ENCODE measurements at places on chromosomes 3 and 15.
A peak's percentile ranks its signal among the peaks of the same experiment; 100 is the strongest.

GRCh38 chr15:60799885-60800284, 320.9 kb upstream of the ICE2 start:
- DNase-seq, result no peak

DNA sequence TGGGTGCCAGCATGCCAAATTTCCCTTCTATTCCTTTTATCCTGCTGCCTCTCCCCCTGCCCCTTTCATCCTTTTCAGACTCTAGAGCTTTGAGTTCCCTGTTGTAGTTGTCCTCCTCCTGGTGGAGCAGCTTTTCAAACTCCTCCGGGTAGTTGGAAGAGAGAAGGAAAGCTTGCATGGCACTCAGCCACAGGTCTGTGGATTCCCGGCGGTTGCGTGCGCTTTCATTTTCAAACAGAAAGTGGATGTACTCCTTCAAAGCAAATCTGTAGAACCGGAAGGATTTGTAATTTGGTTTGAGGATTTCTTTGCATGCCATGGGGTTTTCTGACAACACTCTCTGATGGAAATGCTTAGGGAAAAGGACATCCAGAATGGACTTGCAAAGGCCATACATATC, 68.1 kb upstream of the DCLK3 start:
- DNase-seq, result no peak

DNA sequence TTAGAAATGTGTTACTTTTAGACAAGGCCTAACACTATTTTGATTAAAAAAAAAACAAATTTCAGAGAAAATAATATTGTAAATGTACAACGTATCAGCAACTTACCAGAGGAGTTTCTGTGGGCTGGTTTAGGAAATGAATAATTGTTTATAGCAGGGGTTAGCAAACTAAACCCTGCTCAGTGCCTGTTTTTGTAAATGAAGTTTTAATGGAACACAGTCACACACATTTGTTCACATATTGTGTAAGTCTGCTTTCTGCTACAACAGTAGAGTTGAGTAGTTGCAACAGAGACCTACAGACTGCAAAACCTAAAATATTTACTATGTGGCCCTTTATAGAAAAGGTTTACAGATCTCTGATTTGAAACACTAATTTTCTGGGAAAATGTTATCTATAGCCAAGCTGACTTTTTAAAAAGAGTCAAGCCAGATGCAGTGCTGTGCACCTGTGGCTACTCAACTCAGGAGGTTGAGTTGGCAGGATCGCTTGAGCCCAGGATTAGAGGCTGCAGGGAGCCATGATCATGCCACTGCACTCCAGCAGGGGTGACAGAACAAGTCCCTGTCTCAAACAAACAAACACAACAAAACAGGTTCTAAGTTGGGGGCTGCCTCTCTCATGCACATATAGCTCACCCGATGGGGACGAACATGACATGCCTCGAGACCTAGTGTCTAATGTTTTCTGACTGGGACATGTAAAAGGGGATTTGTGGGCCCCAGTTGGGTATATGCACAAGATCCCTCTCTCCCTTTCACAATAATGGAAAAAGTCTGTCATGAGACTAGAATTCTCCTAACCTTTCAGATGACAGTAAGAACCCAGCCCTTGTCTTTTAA, 182.5 kb downstream of the TNIK start:
- no peak for DNase-seq

DNA sequence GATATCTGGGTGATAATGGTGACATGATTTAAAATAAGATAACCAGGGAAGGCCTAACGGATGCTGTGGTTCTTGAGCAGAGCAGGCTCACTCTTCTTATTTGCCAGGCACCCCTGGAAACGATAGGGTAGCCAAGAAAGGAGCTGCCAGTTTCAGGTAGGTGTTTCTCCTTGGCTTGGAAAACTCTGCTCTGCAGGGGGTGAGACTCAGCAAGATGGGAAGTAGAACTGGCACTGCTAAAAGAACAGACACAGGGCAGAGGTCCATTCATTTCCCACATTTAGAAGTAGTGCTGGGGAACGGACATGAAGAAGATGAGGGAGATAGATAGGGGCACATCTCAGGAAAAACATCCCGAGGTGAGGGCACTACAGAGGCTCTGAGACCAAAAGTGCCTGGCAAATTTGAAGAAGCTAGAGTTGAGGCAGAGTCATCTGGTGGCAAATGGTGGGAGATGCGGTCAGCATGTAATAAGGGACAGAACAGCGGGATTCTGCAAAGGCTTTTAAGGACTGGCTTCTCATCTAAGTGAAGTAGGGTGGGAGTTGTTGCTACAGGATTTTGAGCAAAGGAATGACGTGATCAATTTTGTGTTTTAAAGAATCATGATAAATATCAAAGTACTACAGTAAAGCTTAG, 323.4 kb upstream of the PLSCR5 start:
- no peak for DNase-seq

GRCh38 chr15:73153024-73153423, 100.8 kb downstream of the NEO1 start:
- DNase-seq, result no peak

- no peak for DNase-seq
These were observed 46.5 kb upstream of the SMAD6 start for GRCh38 chr15:66655511-66655910.

- no peak for DNase-seq
These were observed 185.8 kb upstream of the PPP2R3A start for GRCh38 chr3:135779590-135780235.

GRCh38 chr15:64099379-64099778, 3.6 kb downstream of the SNX1 start:
- no peak for DNase-seq

- no peak for DNase-seq
These were observed 31.2 kb downstream of the SPATA12 start for GRCh38 chr3:57091521-57092273.

GRCh38 chr15:42933886-42934667, 13.5 kb upstream of the TTBK2 start:
- DNase-seq, result no peak

- no peak for DNase-seq
These were observed 51.4 kb downstream of the FGD5 start for GRCh38 chr3:14869917-14870782.

DNA sequence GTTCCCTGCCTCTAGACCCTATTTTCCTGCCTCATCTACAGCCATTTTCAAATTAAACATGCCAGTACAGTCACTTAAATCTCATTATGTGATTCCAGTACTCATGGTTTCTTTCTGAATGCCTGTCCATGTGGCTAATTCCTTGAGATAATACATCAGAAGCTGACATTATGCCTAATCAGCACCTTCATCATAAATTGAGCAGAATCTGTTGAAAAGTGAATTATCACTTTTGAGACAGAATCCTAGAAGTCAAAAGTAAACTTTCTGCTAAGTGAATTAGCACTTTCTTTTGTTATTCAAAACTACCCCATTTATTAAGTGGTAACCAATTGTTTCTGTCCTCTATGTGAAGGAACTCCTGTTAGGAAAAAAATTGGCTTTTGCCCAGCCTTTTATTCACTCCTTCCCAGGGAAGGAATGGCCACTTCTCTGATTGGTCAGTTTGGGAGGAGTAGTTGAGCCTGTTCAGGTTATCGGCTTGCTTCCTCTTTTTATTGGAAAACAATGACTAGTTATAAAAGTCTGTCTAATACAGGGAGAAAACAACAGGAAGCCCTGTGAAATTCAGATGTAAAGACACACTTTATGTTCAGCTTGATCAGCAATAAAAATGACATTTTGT, 40.5 kb downstream of the OSTN start:
- peak; percentile 44 for DNase-seq

- no peak for DNase-seq
These were observed 68.9 kb downstream of the FOXP1 start for GRCh38 chr3:71514621-71515020.

GRCh38 chr3:113736548-113737089, 9.4 kb downstream of the NAA50 start:
- DNase-seq, result peak; percentile 76

DNA sequence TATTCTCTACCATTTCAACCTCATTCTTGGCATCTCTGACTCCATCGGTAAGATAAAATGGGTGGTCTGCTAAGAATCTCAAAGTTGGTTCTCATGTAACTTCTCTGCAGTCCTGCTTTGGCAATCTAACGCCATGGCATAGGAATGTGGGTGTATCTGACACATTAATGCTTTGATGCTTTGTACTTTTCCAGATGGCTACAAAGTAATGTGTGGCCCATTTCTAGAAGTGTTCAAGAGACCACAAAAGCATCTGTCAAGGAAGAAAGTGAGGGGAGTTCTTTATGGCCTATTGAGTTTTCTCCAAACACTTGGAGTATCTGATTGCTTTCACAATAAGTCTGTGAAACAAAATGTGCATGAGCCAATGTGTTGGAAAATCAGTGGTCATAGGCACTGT, 339.9 kb upstream of the TGFBR2 start:
- no peak for DNase-seq

- no peak for DNase-seq
These were observed 807.4 kb downstream of the SQOR start for GRCh38 chr15:46442184-46442583.

DNA sequence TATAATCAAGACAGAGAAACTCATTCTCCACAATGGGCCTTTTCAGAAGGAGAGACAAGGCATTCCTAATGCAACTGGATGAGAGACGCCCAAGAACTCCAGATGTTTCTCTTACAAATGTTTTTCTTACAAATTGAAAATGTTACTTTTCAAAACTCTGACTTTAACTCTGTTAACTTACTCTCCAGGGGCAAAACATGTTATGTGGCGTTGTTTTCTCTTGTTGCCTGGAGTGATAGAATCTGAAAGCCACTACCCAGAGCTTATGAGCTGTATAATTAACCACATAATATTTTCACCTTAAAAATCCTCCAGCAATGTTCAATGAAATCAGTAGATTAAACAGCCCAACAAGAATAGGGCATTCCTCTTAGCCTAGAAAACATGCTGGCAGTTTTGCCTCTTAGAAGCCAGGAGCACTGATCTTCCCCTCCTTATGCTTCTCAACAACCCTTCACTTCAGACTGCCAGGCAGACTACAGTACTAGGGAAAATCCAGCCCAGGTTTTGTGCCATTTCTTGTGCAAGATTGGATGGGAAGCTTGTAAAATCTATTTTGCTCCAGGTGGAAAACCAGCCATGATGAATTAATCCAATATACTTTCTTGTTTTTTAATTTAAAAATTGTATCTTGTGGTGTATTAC, 186.7 kb upstream of the GADL1 start:
- DNase-seq, result no peak

GRCh38 chr3:47007001-47007400, 27.5 kb downstream of the NBEAL2 start:
- peak; percentile 2 for DNase-seq

DNA sequence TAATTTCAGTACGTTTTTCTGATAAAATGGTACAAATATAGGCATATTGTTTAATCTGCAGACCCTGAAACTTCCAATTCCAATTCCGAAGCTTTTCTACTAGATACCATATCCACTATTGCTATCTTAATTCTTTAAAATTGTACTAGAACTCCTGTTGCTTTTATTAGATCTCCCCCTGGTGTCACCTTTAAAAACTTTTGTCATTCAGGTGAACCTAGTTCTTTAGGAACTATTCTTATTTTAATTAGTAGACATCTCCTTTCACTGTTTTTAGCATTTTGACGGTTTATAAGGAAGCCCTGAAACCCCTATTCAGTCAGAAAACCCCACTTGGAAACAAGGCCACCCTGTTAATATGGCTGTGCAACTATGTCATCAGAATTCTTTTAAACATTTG, 22.3 kb downstream of the C2CD4B start:
- no peak for DNase-seq

DNA sequence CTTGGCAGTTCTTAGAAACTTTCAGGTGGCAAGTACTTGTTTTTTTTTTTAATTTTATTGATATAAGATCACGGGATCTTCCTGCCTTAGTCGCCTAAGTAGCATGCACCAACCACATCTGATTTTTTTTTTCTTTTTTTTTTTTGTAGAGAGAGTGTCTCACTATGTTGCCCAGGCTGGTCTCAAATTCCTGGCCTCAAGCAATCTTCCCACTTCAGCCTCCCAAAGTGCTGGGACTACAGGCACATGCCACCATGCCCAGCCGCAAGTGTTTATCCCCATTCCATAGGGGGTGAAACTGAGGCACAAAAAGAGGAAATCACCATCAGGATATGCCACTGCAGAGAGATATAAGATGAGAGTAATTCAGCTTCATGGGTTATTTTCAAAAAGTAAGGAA, 102.9 kb downstream of the IGF2BP2 start:
- DNase-seq, result no peak

DNA sequence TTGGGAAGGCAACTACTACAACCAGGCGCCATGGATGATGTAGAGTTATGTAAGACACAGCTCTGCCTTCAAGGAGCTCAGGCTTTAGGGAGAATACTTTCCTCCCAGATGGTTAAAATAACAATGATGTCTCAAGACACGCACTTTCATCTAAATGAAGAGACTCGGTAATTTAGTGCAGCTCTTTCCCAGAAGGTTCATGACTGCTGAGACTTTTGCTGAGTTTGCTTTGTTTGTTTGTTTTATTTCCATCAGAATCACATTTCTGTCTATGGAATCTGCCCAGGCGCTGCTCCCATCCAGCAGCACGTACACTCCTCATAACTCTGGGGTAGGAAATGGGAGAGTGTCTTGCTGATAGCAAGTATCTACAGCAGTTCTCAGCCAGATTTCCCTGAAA, 33.9 kb upstream of the MEX3B start:
- DNase-seq, result no peak

DNA sequence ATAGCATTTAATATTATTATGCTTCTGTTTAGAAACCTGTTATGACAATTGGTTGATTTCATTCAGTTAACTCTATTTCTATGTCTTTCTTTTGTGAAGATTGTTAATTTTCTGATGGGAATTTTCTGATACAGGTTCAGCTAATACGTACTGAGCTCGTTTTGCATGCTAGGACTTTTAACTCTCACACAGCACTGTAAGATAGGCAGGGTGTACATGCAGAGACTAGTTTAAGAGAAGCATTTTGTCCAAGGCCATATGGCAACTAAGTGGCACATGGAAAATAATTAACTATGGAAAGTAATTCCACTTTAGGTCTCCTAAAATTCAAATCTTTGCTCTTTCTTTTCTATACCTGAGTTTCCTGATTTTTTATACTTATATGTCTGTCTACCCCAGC, 81.9 kb downstream of the IL1RAP start:
- DNase-seq, result no peak

- DNase-seq, result no peak
These were observed 19.6 kb upstream of the SRP14 start for GRCh38 chr15:40058476-40059140.

DNA sequence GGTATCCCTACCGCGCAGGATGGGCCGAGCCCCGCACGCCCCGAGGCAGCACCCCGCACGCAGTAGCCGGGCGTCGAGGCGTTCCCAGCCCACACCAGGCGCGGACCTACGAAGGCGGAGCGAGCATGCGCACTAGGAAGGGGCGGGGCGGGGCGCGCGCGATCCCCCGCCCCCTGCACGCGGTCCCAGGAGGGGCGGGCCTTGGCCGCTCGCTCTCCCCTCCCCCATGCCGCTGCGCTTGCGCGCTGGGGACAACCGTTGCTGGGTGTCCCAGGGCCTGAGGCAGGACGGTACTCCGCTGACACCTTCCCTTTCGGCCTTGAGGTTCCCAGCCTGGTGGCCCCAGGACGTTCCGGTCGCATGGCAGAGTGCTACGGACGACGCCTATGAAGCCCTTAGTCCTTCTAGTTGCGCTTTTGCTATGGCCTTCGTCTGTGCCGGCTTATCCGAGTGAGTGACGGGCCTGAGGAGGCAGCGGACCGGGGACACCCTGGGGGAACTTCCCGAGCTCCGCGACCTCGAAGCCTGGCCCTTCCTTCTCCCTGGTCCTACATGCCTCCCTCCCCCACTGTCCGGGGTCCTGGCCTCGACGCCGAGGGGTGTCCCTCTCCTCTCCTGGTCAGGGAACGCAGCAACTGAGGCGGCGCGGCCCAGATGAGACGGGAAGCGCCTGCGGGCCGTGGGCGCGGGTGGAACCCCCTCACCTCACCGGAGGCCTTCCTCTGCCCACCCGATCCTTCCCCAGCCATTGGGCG, at the start of gene SPESP1:
Gene SPESP1, plus strand, starts transcription at position 258 of the 755 bp plus-strand sequence. Its CDS starts 129 bp downstream, at position 387.
- peak; percentile 75 for DNase-seq

- no peak for DNase-seq
These were observed 463.5 kb downstream of the RAP2B start for GRCh38 chr3:153625506-153625905.
